ENCODE measurements at places on chromosomes 2 and 18.

- DNase-seq, result no peak
These were observed 24.4 kb downstream of the RPL37A start for GRCh38 chr2:216522892-216523502.

DNA sequence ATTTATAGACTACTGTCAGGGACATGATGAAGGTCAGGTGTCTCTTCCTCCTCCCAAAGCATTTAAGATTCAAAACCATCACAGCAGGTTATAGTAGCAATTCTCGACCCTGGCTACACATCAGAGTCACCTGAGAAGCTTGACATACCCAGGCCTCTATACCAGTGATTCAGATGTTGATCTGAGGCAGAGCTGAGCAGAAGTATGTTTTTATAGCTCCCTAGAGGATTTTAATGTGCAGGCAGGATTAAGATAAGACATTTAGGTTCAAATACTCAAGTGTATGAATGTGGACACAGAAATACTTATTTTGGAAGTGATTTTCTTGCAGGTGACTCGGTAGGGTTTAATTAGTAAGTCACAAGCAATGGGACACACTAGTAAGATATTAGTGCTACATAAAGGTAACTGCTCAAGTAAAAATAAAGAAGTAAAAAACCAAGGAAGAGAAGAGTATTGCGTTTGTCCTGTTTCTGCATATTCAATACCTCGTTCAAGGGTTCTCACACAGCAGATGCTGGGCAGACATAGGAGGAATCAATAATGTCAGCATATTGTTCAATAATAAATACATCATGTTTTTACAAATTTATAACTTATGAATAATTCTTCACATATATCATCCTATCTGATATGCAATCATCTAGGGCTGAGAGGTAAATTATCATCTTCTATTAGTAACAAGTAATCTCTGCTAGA, 7.0 kb downstream of the GCFC2 start:
- no peak for DNase-seq

DNA sequence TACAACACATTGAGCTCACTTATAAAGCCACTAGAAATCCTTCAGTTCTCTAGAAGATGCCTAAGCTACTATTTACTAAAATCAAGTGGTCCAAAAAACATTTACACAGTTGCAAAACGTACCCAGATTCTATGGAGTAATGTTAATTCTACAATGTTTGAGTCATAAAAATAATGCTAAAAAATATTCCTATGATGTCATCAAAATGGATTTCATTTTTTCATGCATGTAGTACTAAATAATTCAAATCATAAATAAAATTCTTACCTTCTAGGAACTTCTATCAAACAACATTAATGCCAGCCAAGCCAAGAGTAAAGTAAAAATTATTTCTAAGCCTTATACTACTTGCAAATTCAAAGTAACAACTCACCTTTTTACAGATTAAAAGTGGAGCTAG, 168.9 kb upstream of the EPC2 start:
- no peak for DNase-seq

DNA sequence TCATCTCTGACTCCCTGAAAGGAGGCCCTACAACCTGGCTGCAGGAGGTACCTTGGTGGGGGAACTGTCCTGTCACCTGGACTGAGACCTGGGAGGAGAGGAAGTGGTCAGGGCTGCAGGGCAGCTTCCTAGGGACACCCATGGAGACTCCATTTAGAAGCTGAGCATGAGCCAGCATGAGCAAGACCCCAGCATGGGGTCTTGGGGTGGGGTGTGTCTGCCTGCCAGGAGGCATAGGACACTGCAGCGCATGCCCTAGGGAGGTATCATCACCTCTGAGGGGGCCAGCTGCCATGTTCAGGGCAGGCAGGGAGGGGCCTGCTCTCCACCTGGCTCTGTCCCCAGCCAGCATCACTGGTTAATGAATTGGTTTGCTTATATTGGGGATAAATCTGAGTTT, 249.7 kb downstream of the CELF4 start:
- DNase-seq, result no peak

GRCh38 chr18:77105680-77106079, 26.9 kb downstream of the MBP start:
- DNase-seq, result no peak

GRCh38 chr2:27833931-27834330, 56.3 kb downstream of the RBKS start:
- DNase-seq, result no peak

GRCh38 chr2:38601463-38602135, 1.1 kb downstream of the HNRNPLL start:
- peak; percentile 45 for DNase-seq

GRCh38 chr18:11488175-11488574, 121.2 kb upstream of the SLC35G4 start:
- DNase-seq, result no peak

GRCh38 chr18:9808295-9809241, 77.2 kb upstream of the TXNDC2 start:
- DNase-seq, result no peak

- no peak for DNase-seq
These were observed 153.3 kb upstream of the RBMS1 start for GRCh38 chr2:160646684-160647444.

DNA sequence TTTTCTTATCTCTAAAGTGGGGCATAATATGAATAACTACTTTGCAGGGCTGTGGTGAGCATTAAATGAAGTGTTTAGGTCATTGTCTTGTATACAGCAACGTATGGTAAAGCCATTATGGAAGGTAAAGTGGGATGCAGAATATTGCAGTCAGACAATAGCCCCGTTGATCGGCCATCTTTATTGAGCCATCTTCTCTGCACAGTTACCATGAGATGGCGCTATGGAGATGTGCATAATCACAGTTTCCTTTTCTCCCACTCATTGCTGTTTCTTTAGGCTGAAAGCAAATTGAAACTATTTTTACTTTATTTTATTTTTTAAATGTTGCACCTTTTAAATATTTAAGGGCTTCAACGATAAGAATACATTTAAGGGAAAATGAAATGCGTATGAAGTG, 108.9 kb downstream of the THSD7B start:
- DNase-seq, result peak; percentile 18

All from hematopoietic multipotent progenitor cell treated with erythropoietin and hydrocortisone succinate and interleukin-3 and kit ligand, for 6 days (in vitro differentiated cells).